ENCODE measurements at places on chromosomes 4 and X.

- DNase-seq: peak; percentile 70
Observed at GRCh38 chr4:159608436-159608835, 505.6 kb downstream of the RAPGEF2 start.

DNA sequence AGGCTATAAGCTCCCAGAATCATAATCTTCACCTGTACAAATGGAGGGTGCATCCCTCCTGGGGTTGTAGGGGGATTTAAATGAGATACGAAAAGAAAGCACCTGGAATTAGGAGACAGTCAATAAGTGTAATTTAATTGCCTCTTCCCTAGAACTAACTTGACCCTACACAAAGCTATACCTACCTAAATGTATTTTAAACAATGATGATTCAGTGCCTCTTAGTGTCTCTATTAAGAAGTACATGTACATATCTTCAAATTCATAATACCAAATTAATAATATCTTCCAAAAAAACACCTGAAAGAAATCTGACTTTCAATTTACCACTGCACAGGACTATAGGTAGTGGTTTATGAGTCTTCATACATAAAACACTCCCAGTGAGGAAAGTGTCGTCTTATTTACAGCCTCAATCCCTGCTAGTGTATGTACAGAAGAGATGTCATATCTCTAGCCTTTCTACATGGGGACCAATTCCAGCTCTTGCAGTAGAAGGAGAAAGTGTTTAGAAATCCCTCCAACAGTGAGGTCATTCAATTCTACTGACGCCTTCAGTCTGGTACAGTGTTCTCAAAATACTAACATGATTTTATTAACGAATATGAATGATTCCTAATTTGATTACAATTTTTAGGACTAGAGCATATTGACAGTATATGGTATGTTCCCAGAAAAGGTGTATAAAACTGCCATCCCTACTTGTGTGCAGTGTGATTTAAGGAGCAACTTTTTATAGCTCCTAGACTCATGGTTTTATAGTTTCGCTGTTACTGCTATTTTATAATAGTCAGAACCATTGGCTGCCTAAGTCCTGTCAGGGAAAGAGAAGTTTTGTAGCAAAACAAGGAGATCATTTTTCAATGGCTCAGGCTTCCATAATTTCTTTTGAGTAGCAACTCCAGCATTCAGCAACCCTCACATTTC, 282.7 kb downstream of the UNC5C start:
- DNase-seq: no peak

DNA sequence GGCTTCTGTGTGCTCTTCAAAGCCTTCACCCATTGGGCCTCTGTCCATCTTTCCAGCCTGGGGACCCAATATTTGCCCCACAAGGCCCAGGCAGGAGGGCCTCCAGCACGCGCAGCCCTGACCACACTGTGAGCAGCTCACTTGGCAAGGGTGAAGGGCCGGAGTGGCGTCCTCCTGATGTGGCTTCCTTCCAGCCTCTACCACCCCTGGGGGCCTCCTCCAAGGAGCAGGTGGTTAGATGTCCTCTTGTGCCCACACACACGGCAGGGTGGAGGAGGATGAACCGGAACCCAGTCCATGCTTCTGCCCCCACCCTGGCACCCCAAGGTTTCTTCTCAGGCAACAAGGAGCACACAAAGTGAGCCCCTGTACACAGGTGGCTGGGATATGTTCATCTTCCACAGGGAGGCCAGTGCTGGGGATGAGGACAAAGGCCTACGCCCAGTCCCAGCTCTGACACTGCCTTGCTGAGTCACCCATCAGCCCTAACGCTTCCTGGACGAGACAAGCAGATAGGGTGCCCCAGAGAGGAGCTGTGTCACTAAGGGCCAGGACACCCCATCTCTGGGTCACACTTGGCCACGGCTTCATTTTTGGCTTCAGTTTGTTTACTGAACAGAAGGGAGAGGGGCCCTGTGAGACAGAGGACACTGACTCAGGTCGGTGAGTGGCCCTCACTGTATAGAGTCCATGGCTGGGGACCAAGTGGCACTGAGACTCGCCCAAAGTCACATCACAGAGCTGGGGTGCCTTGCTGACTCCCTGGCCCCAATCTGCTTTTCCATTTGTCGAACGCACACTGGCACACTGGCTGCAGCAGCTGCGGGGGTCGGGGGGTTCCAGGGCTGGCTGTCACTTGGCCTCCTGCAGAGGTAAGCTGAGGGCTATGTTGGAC, 1.9 kb downstream of the UBL4A start:
- DNase-seq: no peak

- no peak for DNase-seq
Observed at GRCh38 chr4:41129128-41129754, 85.1 kb downstream of the APBB2 start.

DNA sequence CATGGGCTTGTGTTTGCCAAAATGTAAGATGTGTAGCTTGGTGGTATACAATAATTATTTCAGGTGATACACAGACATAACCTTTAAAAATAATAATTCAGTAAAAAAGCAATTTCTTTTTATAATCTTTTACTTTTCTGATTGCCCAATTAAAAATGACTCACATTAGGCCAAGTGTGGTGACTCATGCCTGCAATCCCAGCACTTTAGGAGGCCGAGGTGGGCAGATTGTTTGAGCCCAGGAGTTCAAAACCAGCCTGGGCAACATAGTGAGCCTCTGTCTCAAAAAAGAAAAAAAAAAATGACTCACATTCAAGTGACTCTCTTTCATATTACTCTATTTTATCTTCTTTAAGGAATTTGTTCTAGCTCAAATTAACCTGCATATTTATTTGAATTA, 449.4 kb upstream of the HTR2C start:
- no peak for DNase-seq

GRCh38 chrX:39336671-39337311, 535.5 kb downstream of the MID1IP1 start:
- peak; percentile 9 for DNase-seq

DNA sequence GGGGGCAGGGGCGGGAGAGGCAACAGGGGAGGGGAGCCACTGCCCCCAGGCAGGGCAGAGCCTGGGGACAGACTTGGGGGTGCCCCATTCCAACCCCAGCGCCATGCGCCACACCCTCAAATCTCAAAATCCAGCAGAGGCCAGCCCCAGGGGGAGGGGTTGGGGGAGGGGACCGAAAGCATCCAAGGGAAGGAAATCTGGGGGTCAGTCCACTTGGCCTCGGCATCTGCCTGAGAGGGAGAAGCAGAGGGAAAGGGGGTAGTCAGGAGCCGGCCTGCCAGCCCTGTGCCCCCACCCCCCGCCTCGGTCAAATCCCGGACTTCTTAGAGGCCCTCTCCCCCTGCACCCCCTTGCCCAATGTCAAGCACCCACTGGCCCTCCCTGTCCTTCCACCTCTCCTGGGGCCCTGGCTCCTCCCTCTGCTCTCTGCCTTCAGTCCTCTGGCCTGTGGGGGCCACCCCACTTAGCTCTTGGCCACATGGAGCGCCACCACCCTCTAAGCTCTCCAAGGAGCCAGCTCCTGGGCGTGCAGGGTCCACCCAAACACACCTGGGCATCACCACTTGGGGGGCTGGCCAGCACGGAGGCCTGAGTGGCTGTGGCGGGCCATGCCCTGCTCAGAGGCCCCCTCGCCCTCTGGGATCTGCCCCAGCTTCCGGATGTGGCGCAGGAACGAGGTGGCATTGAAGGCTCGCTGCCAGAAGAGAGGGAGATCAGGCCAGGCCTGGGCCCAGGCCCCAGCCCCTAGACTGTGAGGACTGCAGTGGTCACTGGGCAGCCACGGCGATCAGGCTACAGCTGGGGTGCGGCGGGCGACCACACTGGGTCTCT, 3.5 kb downstream of the PNCK start:
- no peak for DNase-seq

GRCh38 chr4:71974681-71975080, 57.1 kb upstream of the NPFFR2 start:
- DNase-seq: no peak

- no peak for DNase-seq
Observed at GRCh38 chr4:7906171-7906701, 33.4 kb downstream of the AFAP1 start.

- no peak for DNase-seq
Observed at GRCh38 chr4:106978046-106978774, 57.9 kb downstream of the DKK2 start.

GRCh38 chr4:75790024-75790423, 65.6 kb downstream of the USO1 start:
- DNase-seq: no peak

GRCh38 chrX:3757510-3758025, 44.1 kb upstream of the PRKX start:
- DNase-seq: no peak

GRCh38 chr4:62130230-62130629, 930.1 kb downstream of the ADGRL3 start:
- no peak for DNase-seq

DNA sequence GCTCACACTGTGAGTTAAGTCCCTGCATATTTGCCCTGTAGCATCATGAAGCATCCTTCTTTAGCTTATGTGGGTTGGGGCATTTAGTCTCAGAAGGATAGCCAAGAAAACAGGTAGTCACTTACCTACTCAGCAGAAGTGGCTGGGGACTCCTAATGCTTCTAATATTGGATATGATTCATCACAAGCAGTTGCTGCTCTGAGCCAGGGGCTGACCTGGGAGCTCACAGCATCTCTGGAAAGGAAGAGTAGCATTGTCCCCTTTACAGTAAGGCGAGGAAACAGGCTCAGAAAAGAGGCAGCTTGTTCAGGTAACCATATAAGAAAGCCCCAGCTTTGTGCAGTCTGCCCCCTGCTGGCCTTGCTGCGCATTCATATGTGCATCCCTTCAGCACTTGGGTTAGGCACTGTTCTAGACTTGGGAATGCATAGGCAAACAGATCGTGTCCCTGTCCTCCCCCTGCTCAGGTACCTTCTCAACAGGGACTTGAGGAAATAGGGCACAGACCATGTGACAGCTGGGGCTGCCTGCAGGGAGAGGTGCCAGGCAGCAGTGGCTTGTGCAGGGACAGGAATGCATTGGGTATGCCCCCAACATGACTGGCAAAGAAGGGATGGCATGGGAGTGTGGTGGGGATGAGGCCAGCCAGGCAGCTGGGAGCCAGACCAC, 35.7 kb upstream of the TBC1D14 start:
- DNase-seq: no peak

- no peak for DNase-seq
Observed at GRCh38 chr4:10596586-10597290, 87.8 kb downstream of the CLNK start.

DNA sequence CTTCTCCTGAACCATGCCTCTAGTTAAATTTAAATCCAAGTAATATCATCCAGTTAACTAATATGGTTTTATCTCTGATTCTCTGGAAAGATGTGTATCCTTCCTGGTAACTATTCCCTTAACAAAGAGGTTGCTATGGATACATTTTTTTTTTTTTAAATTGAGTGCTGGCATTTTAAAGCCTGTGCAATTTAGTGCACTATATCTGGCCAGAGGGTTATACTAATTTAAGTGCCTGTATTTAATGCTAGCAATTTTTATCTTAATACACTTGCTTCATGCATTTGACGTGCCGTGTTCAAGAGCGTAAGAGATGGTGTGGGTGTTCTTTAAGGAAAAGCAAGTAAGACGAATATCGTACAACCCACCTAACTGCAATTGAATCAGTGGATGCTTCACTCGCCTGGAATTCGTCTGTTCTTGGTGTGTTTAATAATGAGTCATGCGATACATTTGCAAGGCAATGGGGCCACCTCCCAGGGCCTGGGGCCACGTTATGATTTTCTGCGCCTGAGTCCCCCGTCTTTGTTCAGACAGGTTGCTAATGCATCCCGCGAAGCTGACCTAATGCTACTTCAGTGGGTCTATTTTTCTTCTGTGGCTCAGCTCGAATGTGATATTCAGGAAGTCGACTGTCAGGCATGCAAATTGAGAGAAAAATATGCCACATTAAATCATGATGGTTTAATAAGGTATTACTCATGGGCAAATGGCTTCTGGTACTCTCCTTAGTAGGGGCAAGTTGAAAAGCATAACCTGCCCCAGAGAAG, 14.2 kb upstream of the MID1 start:
- peak; percentile 67 for DNase-seq

DNA sequence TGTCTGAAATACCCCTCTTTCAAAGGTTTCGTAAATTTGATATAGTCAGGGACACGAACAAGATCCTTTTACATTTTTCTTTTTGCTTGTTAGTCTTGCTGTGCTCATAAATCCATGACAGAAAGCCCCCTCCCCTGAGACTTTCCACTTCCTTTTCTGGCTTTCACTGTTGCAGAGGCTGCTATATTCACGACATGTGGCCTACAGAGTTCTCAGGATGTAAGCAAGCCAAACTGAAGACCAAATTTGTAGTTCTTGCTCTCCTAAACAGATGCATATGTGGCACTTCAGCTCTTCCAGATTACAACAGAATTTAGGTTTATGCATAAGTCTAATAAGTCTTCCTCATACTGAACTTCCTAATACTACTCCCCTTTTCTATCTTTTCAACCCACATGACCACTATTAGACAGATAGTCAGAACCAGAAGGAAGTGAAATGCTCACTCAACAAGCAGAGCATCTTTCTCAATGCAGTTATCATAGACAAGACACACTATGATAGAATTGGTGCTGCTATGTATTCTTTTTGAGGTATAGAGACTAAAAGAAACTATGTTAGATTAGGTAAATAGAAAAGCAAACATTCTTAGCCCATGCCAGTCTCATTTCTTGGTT, 15.0 kb downstream of the BTK start:
- no peak for DNase-seq

DNA sequence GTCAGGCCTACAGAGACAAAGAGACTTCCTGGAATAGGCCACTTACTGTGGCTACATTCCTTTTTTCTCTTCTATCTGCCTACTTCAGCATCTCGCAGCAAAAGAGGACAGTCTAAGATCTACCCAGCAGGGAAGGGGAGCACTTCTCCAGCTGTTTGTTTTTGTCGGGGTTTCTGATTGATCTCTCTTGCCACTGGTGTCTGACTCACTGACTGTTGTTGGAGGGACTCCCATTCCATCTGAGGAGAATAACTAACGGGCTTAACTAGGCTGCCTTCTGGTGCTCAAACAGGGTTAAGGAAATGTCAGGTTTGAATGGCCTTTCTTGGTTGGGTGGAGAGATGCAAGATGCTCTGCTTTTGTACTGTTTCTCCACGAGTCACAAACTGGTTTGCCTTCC, 100.2 kb upstream of the TMEM164 start:
- no peak for DNase-seq

DNA sequence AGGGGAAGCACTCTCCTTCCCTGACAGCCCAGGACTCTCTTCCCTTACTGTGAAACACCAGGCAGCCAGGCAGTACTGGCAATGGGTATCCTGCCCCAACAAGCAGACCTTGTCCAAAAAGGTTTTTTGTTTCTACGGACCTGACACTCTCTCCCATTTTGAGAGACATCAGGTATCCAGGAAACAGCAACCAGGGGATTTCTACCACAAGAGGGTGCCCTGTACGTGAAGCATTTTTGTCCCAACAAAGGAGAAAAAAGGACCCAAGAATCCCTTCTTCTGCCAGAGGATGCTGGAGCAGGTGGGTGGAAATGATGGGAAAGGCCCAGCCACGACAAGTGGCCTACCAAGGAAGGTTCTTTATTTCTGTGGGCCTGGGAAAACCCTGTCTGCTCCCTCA, 65.7 kb upstream of the FGF13 start:
- DNase-seq: no peak
